CD4-positive, alpha-beta T cell treated with Interleukin-17A for 1 hour (primary cell): ENCODE measurements at places on chromosomes 16 and 17.

DNA sequence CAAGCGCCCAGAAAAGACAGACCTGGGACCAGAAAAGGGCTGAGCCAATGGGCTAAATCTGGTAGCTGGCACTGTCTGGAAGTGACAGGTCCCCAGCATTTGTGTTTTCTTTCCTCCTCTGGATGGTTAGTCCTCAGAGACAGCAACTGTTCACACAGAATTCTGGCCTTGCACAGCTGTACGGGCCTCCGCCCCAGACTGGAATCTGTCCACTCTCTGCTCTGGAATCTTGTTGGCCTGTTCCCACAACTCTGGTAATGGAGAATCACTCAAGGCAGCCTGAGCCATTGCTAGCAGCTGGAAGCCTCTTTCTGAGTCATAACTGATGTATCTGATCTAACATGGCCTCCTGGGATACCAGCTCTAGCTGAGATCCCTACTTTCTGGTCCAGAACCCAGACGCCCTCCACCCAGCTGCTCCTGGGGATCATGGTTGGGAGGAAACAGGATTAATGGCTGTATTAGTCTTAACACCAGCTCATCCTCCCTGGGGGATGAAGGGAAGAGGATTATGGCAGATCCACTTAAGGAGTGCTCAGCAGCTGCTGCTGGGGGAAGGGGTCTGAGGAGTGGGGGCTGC lies 9.1 kb downstream of the ZNF668 start:
- DNase-seq = no peak

DNA sequence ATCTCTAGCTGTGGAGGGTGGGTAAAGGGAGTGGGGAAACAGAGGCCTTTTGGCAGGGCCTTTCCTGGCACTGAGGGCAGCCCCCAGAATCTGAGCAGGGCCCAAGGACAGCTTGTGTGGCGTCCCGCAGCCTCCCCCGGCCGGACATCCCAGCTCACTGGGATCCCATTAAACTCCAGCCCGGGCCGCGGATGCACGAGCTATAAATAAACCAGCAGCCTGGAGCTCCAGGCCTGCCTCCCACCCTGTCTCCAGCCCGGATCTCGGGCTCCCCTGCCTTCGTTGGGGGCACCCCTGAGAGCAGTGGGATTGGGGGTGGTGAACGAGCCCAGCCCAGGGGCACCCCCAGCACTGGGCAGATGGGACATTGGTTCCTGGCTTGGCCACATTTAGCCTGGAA lies 13.8 kb upstream of the AATK start:
- no peak for DNase-seq

DNA sequence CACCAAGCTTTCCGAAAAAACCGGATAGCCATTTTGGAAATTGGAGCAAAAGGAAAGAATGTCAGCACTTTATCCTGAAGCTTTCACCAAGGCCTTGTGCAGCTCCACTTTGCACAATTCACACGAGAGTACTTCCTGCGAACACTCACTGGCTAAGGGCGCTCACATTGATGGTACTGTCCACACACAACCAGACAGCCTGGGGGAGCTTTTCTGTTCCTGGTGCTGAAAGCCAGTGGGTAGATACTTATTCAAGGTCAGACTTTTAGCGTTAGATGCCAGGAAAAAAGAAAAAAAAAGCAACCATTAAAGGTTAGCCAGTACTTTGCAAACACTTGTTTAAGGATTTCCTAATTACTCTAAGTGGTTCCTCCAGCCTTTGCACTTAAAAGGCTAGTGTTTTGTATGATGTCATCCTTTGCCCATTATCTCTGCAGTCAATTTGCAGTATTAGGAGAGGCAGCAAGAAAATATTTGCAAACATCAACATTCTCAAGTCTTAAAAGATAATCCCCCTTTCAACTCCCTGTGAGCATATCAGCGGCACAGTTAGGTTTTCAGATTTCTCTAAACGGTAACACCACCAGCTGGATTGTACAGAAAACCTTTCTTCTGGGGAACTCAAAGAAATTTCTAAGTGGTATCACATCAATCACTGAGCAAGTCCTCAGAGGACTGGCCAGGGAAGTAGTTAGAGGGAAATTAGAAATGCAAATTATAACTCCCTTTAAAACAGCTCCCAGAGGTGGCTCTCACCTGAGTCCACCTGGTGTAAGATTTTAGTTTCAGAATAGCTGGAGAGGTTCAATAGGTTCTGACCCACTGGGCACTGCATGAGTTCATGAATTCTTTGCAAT lies 243.4 kb upstream of the IRX5 start:
- DNase-seq = no peak

DNA sequence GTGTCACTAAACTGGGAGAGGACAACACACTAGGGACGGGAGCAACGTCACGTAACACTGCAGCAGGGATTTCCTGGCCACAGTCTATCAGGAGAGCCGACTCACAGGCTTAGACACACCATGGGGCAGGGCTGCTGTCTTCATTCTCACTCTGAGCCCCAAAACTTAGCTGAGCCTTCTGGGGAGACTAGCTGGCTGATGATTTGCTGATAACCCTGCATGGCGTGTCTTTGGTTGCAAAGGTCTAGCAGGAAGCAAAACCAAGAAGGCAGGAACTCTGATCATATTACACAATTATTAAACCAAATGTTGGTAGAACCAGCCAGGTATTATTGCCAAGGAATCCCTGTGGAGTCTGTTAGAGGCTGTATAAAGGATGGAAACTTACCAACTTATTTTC lies 345.0 kb downstream of the SLC39A11 start:
- DNase-seq = no peak

- DNase-seq = no peak
Measured at GRCh38 chr17:27860971-27861664, 32.0 kb downstream of the LYRM9 start.

- peak; percentile 34 for DNase-seq
Measured at GRCh38 chr16:78437352-78437968, 338.0 kb downstream of the WWOX start.

GRCh38 chr17:59830007-59830630 lies 62.6 kb downstream of the TUBD1 start:
- DNase-seq = no peak

DNA sequence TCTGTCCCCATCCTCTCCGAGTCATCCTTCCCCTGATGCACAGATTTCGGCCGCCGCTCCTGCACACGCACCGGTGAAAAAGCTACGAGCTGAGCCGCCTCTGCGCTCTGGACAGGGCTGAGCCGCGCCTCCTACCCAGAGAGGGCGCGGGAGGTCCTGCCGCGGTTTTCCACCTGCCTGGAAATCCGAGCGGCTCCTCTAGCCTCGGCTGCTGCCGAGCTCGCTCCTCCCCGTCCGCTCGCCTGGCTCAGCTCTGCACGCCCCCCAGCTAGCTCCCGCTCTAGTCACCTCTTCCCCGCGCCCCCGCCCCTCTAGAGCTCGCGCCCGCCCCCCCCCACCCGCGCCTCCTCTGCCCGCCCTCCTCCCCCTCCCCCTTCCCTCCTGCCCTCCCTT lies 198 bp upstream of the SHISA9 start:
- no peak for DNase-seq
